ENCODE measurements at places on chromosomes 6 and 20.
A peak's percentile ranks its signal among the peaks of the same experiment; 100 is the strongest.

- DNase-seq, result no peak
Measured at GRCh38 chr6:133247581-133247980, 6.4 kb downstream of the EYA4 start.

DNA sequence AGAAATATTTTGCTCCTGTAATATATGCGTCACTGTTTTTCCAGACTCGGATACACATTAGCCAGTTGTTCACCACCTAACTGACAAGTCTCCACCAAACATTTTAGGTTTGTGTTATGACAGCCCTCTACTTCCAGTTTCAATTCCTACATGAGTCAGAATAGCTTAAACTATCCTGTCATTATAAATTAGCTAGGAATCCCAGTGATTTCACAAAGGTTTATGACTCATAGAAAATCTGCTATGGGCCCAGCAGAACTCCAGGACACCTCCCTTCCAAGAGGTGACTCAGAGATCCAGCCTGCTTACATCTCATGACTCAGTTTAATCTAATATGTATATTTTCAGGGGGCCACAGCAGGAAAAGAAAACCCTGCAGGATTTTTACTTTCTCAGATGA is 17.4 kb upstream of the PLCB4 start:
- peak; percentile 97 for DNase-seq

DNA sequence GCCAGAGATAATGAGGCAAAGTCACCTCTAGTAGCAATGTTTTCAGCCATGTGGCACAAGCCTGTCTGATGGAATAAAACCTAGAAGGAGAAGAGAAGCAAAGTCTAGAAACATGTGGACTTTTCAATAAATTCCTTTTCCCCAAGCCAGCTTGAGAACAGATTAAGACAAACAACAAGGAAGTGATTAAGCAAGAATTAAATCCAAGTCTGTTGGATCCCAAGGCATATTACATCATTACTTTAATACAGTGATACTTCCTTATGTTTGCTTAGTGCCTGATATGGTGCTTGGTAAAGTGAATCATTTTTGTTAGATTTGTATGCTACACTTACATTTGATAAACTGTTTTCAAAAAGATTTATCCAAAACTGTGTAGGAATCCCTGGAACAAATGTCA is 260.3 kb upstream of the FAM83B start:
- DNase-seq, result peak; percentile 38

DNA sequence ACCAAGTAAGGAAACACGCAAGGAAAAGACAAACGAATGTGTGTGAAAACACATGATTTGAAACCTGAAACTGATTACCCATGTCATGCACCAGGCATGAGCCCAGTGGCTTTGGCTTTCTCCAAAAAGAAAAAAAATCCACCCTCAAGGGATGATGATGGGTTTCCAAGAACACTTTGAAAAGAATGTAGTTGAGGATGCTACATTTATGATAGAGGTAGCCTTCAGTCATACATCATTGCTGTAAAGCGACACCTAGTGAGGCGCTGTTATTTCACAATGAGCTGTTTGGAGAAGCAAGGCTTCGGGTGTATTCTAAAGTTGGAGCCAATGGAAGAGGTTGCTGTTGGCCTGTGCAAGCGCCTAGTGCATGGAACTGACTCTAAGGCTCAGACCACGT is 124.9 kb downstream of the SCML4 start:
- no peak for DNase-seq

DNA sequence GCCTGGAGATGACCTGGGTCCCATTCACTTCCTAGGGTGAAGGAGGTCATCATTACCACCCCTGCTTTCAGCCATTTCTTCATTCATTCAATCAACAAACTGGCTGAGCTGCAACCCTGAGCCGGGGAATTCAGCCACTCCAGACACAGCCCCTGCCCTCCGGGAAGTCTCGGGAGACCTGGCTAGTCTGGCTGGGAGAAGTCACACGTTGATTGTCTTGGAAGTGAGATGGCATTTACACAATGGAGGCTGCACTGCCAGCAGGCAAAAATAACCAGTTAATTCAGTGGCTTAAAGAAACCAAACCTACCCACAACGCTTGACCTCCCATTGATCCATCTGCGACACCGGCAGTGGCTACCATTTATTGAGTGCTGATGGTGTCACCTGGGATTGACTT is 2.0 kb upstream of the PMEPA1 start:
- no peak for DNase-seq

GRCh38 chr6:56093776-56094175 is 153.6 kb downstream of the COL21A1 start:
- DNase-seq, result no peak

DNA sequence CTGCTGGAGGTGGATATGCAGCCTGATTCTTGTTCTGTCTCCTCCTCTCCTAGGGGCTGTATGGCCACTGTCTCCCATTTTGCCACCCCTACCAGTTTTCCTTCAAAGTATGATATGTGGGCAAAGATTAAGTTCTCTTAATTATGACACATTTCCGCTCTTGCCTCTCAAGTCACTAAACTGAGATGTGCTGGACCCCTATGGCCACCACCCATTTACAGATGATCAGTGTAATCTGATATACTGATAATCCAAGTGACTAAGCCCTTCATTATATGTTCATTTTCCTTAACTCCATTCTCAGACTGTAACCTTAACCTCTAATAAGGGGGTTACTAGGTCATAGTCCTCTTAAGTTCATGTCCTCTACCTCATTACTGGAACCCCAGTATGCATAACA is 711 bp upstream of the C20orf141 start:
- peak; percentile 41 for DNase-seq

GRCh38 chr20:19858466-19859371 is 100.7 kb downstream of the RIN2 start:
- peak; percentile 83 for DNase-seq

- no peak for DNase-seq
Measured at GRCh38 chr20:38252292-38253288, 7.9 kb downstream of the KIAA1755 start.

- DNase-seq, result peak; percentile 93
Measured at GRCh38 chr6:140070846-140071473, 696.5 kb upstream of the CITED2 start.

DNA sequence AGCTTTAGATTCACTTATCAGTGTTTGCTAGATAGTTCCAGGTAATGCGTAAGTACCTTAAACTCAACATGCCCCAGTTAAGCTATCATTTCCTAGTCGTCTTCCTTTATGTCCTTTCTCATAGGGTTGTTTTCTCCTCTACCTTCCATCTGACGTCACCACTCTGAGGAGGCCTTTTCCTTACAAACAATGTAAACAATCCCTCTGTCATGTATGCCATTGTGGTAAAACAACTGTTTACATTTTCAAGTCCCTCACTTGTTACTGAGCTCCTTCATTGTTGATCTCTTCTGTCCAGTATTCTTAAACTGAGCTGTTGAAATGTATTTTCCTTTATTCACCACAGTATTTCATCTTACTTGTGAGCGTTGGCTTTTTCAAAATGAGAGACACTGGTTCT is 45.4 kb upstream of the PLCG1 start:
- DNase-seq, result no peak

GRCh38 chr6:87250019-87250418 is 72.4 kb upstream of the SMIM8 start:
- no peak for DNase-seq

DNA sequence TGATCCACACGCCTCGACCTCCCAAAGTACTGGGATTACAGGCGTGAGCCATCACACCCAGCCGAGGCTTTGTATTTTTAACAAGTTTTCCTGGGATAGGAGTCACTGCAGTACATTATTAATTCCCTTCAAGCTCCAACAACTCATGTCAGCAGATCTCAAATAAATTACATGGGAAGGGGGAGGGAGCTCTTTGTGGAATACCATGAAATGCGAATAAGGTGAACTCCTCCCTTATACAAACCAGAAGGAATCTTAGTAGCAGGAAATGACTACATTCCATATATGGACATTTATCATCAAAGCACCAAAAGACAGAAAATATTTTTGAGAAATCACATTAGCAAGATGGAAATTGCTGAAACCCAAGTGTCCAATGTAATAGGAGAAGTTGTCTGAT is 2.9 kb downstream of the GSS start:
- peak; percentile 18 for DNase-seq

DNA sequence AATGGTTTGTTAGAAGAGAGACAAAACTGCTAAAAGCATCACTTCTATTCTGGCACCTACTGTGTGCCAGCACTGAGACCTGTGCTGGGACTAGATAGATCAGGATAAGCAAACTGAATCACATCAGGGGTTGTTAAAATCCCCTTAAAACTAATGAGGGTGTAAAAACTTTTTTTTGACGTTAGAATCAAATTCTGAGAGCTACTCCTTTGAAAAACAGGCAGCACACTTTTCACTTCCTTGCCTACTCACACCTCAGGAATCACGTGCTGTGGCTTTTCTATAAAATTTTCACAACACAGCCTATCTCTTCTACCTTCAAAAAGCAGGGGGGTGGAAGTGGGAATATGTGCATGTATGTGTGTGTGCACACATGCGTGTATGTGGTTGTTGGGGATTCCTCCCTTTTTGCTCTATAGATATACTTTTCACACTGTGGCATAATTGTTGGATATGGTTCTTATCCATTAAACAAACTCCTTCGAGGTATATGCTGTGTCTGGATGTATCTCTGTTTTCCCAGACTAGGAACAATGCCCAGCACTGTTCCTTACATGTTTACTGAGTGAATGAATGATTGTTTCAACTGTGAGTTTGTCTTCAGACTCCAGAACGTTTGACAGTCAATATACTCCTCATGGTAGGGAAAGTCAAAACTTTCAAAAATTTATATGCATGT is 105.4 kb downstream of the FYN start:
- no peak for DNase-seq

DNA sequence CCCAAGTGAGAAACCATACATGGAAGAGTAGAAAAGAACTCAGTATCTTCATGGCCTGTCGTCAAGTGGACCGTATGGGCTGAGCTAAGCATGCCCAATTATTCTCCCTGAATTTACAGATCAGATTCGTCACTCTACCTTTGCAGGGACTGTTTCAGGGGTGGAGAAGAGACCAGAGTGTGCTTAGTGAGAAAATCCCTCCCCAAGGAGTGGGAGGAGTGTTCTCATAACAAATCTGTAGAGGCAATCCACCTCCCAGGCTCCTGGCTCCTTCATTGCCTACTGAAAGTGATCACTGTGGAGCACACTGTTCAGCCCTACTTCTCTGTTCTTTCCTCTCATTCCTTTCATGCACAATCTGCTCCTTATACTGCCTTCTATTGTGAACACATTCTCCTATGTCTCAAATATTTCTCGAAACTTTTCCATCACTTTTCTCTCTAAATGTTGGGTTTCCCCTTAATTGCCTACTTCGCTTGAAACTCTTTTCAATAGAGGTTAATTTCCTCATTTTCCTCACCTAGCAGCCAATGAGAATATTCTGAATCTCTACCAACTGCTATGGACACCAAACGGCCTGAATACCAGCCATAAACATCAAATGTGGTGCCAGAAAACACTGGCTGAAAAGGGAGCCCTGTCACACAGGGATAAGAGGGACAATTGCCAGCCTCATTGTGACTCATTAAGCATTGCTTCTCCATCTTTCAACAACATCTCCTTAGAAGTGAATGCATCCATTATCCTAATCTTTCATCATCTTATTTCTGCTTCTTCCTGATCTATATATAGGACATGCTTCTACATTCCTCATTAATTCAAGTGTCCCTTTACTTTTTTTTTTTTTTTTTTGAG is 398.3 kb downstream of the UTRN start:
- DNase-seq, result no peak

DNA sequence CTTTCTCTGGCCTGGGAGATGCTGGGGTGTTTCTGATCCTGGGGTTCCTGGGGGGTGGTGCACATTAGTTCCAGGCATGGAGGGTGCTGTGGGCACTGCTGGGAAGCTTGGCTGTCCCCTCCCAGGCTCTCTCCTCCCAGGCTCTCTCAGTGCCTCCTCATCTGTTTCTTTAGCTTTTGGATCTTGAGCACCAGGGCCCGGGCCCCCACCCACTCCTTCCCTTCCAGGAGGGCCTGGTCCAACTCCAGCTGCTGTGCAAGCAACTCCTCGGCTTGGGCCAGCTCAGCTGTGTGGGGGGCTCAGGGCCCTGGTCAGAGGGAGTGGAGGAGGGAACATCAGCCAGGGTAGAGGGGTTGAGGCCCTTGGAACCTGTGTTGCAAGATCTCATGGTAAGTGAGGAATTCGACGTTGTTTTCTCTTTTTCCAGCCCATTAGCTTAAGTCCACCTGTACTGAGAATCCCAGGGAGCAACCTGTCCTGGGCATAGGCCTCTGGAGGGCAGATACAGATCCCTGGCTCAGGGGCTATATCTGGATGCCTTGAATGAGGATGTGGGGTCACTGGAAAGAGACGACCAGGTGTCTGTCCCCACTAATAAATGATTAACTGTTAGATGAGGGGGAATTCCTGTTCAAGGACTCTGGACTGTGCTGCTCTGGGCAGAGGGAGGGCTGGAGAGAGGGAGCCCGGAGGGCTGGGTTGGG is 34.5 kb upstream of the HLA-A start:
- DNase-seq, result no peak

DNA sequence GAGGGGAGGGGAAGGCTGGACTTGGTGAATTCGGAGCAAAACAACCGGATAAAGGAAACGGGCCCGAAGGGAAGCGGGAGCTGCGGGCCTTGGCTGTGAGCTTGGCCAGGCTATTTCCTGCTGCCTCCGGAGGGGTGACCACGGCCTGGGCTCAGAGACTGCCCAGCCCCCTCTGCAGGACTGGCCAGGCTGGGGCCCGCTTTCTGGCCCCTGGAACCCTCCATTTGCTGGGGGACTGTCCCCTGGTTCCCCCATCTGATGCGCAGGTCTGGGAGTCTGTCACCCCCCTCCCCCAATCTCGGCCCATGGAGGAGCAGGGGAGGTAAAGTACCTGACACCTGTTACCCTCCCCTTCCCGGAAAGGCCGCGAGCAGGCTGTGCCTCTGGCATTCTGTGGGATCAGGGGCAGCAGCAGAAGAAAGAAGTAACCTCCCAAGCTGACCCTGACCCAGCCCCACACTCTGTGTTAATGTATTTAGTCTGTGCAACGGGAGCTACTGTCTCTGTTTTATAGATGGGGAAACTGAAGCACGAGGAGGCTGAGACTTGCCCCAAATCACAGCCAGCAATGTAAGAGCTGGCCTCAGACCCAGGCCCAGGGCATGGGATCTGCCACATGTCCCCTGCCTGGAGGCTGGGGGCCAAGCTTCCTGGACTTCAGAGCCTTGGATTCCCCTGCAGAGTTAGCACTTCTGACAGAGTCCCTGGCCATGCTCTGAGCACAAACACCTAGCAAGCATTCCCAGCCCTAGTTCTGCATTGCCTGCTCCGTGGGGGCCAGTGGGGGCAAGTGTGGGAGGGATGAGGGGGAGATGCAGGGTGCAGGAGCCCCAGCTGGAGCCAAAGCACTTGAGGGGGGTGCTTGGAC is 3.5 kb downstream of the C20orf204 start:
- DNase-seq, result no peak

DNA sequence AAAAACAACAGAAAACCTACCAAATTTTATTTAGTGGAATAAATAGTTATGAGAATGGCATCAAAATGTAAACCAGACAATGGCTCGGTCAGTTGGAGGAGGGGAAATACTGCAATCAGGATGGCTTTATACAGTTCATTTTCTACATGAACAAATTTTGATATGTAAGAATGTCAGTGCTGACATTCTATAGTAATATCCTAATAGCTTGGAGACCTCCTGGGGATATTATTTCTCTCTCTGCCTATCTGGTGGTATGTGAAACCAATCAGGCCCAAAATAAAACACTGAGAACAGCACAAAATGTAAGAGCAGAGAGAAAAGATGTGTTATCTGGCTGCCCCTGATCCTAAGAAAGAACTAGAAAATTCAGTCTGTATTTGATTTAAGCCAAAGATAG is 327.7 kb downstream of the UBE3D start:
- DNase-seq, result no peak

GRCh38 chr6:87151781-87152525 is 3.4 kb upstream of the ZNF292 start:
- DNase-seq, result peak; percentile 70
